ENCODE measurements at places on chromosomes 11 and 22.

- peak; percentile 28 for DNase-seq
Observed at GRCh38 chr11:85595285-85595884, 31.8 kb downstream of the DLG2 start.

DNA sequence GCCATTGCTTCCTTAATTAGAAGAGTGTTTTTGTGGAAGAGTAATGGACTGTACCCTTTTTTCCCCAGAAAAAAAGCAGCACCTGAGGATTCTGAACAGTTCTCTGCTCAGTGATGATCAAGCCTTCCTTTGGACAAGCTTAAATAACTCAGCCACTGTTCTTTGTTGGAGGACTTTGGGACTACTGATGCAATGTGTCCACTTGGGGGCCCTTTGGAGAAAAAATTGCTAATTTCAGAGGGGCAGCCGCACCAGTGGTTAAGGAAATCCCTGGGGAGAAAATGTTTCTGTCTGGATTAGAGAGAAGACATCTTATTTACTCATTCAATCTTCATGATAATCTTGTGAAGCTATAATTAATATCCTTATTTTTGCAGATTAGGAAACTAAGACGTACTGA, 5.3 kb upstream of the KMT2A start:
- DNase-seq, result no peak

DNA sequence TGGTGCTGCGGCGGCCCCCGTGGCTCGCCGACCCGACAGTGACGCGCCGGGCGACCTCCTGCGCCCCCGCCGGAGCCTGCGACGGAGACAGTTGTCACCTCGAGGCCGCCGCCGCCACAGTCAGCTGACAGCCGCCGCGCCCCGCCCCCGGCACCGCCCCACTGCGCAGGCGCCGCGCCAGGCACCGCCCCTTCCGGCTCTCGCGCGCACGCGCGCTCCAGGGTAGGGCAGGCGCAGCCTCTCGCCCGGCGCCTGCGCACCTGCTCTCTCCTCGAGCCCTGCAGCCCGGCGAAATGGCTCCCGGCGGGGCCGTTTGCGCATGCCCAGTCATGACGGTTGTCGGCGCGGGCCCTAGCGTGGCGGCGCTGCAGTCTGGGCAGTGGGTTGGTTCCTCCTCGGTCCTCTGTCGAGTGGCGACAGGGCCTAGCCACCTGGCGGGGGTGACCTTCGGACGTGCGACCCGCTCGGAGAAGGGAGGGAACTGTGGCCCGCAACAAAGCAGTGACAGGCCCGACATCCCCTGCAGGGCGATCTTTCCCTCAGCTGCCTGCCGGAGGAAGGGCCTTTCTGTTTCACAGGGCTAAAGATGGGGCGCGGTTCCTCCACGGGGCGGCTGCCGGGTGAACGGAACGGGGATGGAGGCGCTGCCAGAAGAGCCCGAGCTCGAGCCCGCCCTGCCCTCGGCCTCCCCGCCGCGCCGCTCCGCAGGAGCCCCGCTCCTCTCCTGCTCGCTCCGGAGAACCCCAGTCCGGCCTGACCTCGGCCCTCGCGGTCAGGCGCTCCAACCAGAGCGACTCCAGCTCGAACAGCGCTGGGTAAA, at the start of gene TOLLIP:
TOLLIP (minus strand) TSS at position 135 of the 820 bp plus-strand sequence; CDS start at position 1, 134 bp downstream.
- DNase-seq, result peak; percentile 67

DNA sequence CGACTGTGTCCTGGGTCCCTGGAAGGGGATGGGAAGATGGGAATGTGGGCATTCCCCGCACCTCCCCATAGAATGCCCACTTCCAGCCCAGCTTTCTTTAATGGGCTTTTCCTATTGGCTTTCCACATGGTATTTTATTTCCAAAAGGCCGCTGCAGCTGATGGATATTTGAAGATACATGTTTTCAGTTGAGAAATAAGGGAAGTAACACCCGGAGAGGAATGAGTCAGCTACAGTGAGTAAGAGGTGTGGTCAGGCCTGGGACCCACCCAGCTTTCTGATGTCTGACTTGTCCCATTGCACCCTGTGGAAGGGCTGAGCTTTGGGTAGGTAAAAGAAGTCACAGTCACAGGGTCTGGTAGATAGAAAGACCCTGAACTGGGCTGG, 476.9 kb downstream of the MIAT start:
- peak; percentile 89 for DNase-seq

- no peak for DNase-seq
Observed at GRCh38 chr22:45917146-45917545, 59.8 kb downstream of the WNT7B start.

GRCh38 chr22:43996170-43996980, 27.7 kb upstream of the PARVB start:
- no peak for DNase-seq

GRCh38 chr22:20205464-20205963, 54.7 kb upstream of the CCDC188 start:
- DNase-seq, result no peak
